ENCODE measurements at places on chromosomes 7 and 10.

DNA sequence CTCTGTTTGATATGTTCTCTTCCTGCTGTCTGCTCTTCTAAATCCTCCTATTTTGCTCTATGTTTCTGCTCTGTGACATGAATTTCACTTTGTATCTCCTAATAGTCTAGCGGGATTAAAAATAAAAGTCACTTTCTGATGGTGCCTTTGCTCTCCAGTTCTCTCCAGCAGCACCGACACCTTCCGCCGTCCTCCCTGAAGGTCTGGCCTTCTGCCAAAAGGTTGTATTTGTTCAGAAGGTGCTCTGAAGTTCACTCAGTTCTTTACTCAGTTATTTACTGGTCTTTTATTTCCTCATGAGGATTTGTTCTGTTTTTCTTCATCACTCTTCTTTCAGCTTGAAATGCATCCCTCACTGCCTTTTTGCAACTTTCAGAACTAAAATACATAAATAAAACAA, 11.2 kb upstream of the EPHA1 start:
- no peak for DNase-seq

DNA sequence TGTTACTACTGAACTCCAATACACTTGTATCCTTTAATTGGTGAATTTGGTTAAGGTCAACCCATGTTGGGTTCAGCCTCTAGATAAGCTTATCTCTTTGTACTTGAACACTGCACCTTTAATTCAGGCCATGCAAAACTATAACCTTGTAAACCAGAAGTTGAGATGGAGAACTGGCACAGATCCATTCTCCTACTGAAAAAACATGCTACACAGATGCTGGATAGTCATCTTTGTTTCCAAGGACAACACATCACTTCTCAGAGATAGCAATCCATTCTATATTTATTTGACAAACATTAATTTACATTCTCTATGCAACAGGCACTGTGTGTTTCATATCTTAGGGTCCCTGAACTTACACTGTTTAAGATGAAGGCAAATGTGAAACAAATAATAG, 2.9 kb upstream of the CDK14 start:
- DNase-seq, result no peak

- no peak for DNase-seq
Measured at GRCh38 chr10:35074266-35074665, 15.9 kb downstream of the CUL2 start.

DNA sequence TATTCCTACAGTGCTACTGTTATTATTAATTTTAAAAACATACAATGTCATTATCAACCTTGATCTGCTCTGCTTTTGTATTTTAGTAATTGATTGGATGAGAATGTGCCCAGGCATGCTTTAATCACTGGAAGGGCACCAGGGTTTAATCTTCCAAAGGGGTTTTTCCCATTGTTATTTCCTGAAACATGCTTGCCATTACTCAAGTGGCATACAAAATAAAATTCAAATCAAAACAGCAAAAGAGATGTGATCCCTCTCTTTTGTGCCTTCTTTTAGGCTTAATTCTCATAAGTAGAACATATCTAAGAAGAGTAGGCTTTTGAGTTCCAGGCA, 963.3 kb downstream of the LRMDA start:
- DNase-seq, result no peak

DNA sequence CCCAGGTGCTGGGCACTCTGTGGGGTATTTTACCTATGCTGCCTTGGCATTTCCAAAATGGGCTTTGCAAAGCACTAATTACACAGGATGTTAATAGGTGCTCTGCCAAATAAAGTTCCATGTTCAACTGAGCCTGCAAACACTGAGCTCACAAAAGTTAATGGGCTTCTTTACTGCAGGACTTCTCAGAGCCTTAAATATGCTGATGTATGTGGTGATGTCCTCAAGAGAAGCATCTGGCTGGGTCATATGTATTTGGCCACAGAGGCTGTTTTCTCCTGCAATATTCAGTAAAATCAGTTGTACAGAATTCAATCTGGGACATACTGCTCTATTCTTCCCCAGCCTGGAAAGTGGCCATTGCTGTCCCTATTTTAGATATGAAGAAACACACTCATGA, 31.3 kb downstream of the GRID1 start:
- no peak for DNase-seq

DNA sequence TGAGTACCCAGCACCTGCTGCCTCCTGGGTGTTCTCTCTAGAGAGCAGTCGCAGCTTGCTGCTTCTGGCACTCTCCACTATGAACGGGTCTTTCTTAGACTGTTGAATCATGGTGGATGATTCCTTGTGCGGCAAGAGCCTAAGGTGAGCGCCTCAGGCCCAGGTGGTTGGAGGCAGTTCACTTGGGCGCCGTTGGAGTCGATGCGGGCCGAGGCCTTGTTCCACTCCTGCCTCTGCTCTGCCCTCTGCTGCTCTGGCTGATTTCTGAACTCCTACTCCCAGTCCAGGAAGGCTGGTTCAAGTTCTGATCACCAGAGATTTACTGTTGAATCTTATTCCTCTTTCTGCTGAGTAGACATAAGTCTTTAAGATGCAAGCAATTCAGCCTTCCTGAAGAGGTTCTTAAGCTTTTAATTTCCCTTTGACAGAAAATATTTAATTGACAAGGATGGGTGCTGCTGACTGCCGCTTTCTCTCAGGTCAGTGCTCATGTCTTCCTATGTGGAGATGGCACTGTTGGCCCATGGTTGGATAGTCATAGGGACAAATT, 10.4 kb downstream of the YKT6 start:
- DNase-seq, result no peak

- no peak for DNase-seq
Measured at GRCh38 chr7:104973909-104974415, 40.0 kb upstream of the KMT2E start.

GRCh38 chr7:7662527-7662926, 22.0 kb downstream of the UMAD1 start:
- DNase-seq, result no peak

GRCh38 chr10:131834152-131834810, 66.5 kb upstream of the PPP2R2D start:
- no peak for DNase-seq

DNA sequence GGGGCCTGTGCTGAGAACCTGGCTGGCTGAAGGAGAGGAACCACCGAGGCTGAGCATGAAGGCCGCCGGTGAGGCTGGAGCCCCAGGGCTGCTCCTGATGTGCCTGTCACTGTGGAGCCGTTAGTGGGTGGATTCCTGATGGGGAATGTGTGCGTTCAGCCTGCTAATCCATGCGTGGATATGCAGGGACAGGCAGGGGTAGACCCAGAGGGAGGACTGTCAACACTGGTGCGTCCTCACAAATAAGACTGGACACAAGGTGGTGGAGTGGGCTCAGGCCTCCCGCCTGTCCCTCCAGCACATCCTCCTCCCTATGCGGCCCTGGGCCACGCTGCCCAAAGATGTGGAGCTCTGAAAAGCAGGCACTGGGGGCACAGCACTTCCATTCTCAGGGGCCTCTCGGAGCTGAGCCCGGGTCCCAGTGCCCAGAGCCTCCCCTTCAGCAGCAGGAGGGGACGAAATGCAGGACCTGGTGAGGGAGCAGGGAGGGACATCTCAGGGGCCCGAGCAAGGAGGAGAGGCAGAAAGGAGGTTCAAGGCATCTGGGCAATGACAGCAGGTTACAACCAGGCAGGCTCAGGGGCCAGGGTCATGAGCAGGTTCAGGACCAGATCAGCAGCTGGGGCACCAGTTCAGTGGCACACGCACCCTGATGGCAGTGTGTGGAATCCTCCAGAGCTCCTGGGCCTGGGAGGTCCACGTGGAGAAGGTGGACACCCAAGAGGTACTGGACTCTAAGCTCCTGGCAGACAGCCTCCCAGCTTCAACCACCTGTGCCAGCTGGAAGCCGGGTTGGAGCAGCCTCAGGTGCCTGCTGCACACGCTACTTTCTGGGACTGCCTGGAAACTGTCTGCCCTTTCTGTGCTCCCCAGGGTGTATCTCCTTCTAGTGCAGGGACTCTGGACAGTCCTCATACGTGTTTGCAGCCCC, 33.5 kb upstream of the ANTXRL start:
- DNase-seq, result no peak

DNA sequence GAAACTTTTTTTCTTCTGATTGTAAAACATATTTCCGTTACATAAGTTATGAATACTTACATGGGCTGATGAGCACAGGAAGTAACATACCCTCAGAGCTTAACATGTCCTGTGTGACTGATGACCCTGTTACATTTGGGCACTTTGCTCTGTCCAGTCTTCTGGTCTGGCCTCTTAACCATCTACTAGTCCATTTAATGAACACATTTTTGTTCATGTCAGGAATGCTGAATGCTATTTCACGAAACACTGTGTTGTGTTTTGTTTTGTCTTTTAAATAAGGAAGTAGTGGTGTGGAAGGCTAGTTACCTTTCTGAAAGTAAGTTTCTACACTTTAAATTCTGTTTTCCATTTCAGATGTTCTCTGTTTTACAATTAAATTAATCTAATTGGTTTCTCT, 77.7 kb downstream of the RBM33 start:
- DNase-seq, result no peak

DNA sequence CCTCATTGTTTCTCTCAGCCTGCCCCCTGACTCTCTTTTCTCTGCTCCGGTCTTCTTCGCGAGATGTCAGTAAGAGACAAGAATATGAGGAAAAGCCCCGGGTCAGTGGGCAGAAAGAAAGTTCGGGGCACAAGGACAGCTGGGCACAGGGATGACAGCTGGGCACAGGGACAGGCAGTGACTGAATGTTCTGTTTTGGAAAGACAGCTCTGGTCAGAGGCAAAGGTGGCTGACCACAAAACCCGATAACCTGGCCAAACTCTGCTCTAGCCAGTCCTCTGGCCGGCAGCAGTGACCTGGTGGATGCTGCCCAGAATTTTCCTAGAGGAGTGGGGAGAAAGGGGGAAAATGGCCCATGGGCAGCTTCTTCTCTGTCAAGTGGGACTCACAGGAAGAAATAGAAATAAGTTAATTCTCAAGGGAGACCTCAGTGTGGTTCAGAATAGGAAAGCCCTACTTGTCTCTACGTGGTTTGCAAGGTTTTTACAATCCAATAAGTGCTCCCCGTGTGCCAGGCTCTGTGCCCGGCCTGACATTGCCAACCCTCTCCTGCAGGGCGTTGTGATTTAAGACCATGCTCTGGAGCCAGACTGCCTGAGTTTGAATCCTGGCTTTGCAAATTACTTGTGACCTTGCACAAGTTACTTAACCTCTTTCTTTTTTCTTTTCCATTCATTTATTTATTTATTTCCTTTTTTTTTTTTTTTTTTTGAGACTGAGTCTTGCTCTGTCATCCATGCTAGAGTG, 110.6 kb upstream of the ZNF716 start:
- no peak for DNase-seq

GRCh38 chr7:50641442-50642405, 76.5 kb upstream of the DDC start:
- no peak for DNase-seq

DNA sequence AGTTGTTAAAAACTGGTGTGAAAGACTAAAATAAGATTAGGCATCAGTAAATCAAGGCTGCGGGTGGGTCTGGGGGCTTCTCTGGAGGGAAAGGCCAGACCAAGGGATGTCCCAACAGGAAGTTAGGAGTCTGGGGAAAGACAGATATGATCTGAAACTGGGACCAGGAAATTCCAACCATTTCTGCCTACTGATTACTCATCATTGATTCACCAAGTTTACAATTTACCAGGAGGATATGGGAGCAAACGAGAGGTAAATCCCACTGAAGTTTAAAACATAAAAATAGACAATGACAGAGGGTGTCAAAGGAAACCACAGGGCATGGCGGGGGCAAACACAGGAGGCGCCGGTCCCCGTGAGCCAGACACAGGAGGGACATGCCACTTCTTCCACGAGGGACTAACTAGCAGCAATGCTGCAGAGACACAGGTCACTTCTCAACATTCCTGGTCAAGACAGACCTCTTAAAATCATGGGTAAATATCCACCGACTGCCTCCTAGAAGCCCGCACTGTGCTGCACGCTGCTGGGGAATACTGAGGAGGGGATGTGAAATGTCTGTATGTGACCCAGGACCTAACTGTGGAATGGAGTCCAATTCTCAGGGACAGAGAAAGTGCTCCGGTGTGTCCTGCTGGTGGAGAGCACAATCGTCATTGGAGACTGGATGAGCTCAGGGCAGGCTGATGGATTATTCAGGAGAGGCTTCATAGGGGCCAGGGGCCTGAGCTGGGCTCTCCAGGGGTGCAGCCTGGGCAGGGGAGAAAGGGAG, 153.4 kb upstream of the KLF14 start:
- DNase-seq, result no peak

- DNase-seq, result no peak
Measured at GRCh38 chr7:143120691-143121405, 11.0 kb upstream of the PIP start.

DNA sequence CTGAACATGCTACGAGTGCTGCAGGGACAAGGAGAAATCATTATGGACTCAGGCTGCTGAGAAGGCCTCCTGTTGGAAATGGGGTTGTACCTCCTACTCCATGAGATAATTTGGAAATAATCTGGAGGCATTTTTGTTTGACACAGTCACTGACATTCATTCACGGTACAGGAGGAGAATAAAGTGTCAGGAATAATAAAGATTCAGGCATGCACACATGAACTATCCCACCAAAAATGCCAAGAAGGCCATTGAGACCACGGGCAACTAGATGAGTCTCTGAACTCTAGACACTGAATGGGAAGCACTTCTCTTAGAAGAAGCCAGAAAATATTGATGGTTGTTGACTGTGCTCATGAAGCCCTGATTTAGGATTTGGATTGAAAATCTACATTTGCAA, 220.9 kb upstream of the HABP2 start:
- DNase-seq, result no peak

GRCh38 chr7:46571996-46572395, 650.9 kb upstream of the IGFBP3 start:
- no peak for DNase-seq

DNA sequence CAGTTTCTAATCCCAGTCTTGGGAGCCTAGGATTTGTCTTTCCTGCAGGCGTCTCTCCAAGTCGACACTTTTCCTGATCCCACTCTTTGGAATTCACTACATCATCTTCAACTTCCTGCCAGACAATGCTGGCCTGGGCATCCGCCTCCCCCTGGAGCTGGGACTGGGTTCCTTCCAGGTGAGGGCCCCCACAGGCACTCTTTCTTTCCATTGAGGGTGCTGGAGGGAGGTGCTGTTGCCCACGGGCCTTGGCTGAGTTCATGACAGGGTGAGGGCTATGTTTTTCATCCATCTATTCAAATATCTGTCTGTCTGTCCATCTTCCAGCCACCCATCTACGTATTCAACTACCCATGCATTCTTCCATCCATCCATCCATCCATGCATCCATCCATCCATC, 12.6 kb downstream of the GHRHR start:
- DNase-seq, result no peak

- no peak for DNase-seq
Measured at GRCh38 chr10:94038024-94038423, 44.3 kb downstream of the PLCE1 start.

DNA sequence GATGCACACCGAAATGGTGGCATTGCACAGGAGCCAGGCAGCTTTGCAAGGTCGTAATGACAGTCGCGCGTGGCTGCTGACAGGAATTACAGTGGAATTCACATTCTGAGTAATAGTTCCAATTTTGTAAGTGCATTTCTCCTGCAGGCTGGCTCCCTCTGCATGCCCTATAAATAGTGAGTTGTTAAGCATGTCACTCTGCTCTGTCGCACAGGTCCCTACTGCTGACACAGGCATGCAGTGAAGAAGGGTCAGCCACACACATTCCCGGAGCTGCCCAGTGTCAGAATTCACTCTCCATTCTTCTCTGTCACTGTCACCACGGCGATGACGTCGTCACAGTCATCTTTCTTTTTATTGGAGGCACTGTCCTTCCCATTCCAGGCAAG, 49.2 kb upstream of the SHH start:
- no peak for DNase-seq

All from stimulated activated CD4-positive, alpha-beta T cell treated with anti-CD3 and anti-CD28 coated beads, Interleukin-4, amount 100 ng/mL, for 48 hours (primary cell).